Endothelial cell of umbilical vein (primary cell): ENCODE measurements at places on chromosomes 4 and X. TPM values are rescaled to one million over a fixed set of nuclear protein-coding genes. Genes with fewer than 3 reads are reported as not detected.
A peak's percentile ranks its signal among the peaks of the same experiment; 100 is the strongest.

NUDT6 gene
- 5.1 and 5.7 TPM in 2 replicates for polyA plus RNA-seq

HS6ST2 gene
- 0.84 and 1.1 TPM in 2 replicates for polyA plus RNA-seq

BEND2 gene
- not detected in 2 replicates for polyA plus RNA-seq

ARHGAP24 gene
- polyA plus RNA-seq: 47.4 and 52.1 TPM in 2 replicates

UGT2A1 gene
- 0.04 and 0.11 TPM in 2 replicates for polyA plus RNA-seq

ARMCX4 gene
- polyA plus RNA-seq: 3.8 and 4.7 TPM in 2 replicates

G3BP2 gene
- polyA plus RNA-seq: 39.3 and 61.1 TPM in 2 replicates

AMOT gene
- polyA plus RNA-seq: 0.68 and 1.2 TPM in 2 replicates

DNAAF6 gene
- not detected in 2 replicates for polyA plus RNA-seq

NSG1 gene
- 2.9 and 3.3 TPM in 2 replicates for polyA plus RNA-seq

SERTM2 gene
- not detected in 2 replicates for polyA plus RNA-seq

C4orf51 gene
- not detected in 2 replicates for polyA plus RNA-seq

DOK7 gene
- not detected in 2 replicates for polyA plus RNA-seq

ZMAT1 gene
- 1.8 and 2.4 TPM in 2 replicates for polyA plus RNA-seq

- no peak for DNase-seq
Measured at GRCh38 chr4:6655924-6656323, 15.4 kb downstream of the MRFAP1 start.

DNA sequence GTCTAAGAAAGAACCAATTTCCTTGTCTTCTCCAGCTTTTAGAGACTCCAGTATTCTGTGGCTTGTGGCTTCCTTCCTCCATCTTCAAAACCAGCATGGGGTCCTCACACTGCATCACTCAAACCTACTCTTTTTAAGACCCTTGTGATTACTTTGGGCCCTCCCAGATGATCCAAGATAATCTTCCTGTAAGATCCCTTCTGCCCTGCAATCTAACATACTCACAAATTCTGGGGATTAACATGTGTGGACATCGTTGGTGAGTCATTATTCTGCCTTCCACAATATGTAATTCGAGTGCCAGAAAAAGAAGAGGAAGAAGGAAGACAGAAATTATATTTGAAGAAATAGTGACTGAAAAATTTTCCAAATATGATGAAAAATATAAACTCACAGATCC, 47.9 kb downstream of the BEND4 start:
- DNase-seq: no peak

DNA sequence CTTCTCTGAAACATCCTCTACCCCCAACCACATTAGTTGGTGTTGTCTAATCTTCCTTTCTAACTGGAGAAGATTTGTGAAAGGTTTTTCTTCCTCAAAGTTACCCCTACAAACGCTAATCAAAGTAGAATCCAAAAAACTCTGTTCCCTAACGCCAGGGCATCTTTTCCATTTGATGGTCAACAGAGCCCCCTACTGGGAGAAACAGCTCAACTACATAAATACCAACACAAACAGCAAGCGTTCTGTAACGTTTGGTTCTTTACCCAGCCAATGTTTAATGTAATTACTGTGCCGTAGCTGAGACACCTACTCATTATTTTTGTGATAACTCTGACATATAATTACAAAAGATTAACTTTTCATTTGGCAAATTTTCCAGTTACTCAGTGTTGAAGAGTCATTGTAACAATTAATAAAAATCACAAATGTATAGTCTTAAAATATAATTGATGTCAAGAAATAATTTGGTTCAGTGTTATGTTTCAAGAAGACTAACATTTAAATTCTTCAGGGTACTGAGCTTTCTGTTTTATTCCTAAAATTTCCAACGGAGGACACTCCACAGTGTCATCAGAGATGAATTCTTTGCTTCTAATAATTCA, 94.9 kb upstream of the TBC1D9 start:
- peak; percentile 69 for DNase-seq

GRCh38 chr4:119017636-119018035, 118.0 kb upstream of the MYOZ2 start:
- no peak for DNase-seq

DNA sequence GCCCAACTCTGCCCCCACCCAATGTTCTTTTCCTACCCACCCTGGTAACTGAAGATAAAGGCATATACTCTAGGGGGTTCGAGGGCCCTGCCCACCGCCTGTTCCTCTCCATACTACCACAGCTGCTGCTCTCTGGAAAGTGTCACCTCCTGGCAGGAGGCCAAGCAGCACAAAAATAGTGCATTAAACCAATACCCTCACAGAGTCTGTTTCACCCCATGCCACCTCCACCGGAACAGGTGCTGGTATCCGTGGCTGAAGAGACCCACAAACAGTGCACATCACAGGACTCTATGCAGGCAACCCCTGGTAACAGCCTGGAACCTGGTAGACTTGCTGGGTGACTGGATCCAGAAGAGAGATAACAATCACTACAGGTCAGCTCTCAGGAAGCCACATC, 85.1 kb upstream of the CTSO start:
- no peak for DNase-seq

DNA sequence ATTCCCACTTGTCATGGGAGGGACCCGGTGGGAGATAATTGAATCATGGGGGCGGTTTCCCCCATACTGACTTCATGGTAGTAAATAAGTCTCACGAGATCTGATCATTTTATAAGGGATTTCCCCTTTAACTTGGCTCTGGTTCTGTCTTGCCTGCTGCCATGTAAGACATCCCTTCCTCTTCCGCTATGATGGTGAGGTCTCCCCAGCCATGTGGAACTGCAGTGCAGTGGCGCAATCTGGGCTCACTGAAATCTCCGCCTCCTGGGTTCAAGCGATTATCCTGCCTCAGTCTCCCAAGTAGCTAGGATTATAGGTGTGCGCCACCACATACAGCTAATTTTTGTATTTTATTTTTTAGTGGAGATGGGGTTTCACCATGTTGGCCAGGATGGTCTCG, 2.9 kb downstream of the HPGDS start:
- DNase-seq: no peak

- DNase-seq: no peak
Measured at GRCh38 chrX:39630344-39630743, 467.4 kb downstream of the BCOR start.

DNA sequence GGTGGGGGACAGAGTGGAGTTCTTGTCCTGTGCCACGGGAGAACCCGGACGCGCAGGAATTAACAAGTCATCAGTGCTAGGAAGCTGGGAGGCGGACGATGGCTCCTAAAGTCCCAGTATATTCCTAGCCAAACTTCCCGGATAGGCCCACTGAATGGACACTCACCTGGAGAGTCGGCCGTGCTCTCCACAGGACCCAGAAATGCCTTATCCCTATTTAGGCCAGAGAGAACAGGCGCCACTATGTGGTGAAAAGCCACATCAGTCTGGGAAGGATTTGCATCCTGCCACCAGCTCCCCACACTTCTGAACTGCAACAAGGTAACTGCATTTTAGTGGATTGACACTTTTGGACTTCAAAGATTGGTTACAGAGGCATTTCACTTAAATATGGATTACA, 1.1 kb downstream of the CFAP299 start:
- DNase-seq: peak; percentile 15

GRCh38 chr4:85790582-85790981, 315.6 kb downstream of the ARHGAP24 start:
- DNase-seq: peak; percentile 44

DNA sequence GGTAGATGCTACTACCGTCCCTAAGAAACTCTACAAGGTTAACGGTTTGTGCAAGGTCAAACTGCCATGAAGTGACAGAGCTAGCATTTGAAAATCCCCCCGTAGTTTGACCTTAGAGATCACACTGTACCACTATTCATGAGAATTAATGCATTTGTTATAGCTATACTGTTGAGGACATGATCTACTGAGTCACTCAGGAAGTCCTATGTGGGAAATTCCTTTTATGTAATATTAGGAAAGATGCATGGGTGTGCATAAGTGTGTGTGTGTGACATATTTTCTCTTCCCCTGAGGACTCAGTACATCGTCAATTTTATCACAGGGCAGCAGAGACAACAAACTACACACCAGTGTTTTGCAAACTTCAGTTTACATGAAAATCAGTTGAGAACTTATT, 141.1 kb downstream of the FBXW7 start:
- no peak for DNase-seq

- no peak for DNase-seq
Measured at GRCh38 chr4:189090174-189090814, 850.4 kb upstream of the FRG1 start.

GRCh38 chr4:101258883-101259282, 88.4 kb downstream of the PPP3CA start:
- DNase-seq: peak; percentile 67

DNA sequence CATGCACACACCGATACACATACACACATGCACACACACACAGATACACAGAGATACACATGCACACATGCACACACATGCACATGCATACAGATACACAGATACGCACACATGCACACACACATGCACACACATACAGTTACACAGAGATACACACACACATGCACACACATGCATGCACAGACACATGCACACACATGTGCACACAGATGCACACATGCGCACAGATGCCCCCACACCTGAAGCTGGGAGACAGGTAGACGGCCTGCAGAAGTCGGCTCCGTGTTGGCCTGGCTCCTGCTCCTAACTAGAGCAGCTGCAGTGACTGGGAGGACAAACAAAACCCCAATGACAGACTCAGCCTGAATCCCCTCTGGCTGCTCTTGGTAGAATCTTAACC, 46.8 kb downstream of the PSAPL1 start:
- DNase-seq: no peak

GRCh38 chr4:174154215-174154854, 129.1 kb downstream of the FBXO8 start:
- peak; percentile 4 for DNase-seq

GRCh38 chrX:50407976-50408375, 62.6 kb downstream of the DGKK start:
- no peak for DNase-seq

DNA sequence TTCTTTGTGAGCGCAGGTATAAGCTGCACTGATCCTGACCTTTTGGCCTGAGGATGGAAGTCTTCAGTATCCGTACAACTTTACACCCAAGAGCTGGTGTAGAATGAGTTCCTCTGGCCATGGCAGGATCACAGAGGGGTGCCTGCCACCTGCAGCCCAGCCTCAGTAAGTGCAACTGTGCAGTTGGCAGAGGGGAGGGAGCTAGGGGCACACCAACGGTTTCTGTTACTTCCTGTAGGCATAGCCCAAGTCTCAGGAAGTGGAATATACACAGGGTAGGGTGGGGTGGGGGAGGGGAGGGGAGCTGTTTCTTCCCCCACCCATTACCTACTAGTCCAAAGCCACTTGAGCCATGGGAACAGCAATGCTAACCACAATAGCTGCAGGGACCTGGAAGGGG, 85.4 kb upstream of the GBA3 start:
- peak; percentile 29 for DNase-seq

DNA sequence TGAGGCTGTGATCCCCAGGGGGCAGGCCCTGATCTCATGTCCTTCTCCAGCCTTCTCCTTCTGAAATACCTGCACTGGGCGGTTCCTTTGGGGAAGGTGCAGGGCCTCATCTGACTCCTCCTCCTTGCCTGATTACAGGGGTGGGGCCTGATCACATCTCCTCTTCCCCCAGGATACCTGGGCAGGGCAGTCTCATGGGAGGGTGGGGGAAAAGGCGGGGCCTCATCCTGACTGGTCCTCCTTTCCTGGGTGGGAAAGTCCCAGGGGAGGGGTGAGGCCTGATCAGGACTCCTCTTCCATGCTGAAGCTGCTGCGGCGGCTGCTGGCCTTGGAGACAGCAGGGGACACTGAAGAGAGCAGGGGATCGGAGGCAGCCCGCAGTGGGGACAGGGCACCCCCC, 13.3 kb downstream of the TFE3 start:
- no peak for DNase-seq

DNA sequence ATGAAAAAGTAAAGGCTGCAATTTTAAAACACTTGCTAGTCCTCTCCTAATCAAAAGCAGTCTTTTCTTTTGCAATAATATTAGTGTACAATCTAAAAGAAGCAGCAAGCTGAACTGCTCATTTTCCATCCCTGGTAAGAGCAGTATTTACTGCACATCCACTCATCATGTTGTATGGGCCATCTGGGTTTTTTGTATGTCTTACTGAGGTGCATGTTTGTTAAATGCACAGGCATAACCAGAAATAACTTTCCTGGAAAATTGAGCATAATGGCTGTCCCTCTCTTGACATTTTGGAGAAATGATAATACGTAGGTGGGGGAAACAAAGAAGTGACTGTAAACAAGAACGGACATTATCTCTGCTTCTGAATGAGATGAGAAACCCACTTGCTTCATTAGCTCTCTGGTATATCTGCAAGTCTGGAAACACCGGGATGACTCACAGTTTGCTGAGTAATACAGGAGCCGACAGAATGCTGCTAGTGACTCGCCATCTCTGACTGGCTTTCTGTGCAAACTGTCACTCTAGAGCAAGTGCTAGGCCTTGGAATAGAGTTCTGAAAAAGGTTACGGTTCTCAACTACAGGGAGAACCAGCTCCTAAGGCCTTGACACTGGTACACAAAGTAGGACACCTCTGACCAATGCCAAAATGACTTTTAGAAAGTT, 85.7 kb upstream of the MTM1 start:
- DNase-seq: peak; percentile 49

- DNase-seq: peak; percentile 54
Measured at GRCh38 chrX:16436348-16437188, 213.4 kb upstream of the S100G start.

GRCh38 chrX:12210196-12210815, 72.0 kb downstream of the FRMPD4 start:
- no peak for DNase-seq

- DNase-seq: no peak
Measured at GRCh38 chr4:48388525-48389154, 47.3 kb downstream of the SLAIN2 start.

DNA sequence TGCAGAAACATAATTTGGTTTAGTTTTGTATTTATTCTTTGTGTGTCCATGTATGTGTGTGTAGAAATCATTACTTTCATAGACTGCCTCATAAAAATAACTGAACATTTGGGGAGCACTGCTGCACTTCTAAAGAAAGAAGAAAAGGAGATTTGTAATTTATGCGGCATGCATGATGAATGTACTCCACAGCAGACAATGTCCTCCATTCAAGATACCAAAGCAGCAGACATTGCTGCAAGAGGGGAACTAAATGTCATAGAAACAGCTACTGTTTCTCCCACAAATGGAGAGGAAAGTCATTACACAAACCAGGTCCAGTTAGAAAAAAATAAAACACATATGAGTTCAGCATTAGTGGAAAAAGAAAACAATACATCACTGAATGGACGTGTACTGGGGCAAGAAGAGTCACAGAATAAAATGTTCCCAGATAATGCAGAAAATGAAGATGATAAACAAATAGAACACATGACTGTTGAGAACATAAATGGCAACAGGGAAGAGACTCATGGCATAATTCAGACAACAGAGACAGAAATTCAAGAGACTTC, 2.6 kb downstream of the DTHD1 start:
- no peak for DNase-seq
